ENCODE measurements at places on chromosomes 7 and 10.

- DNase-seq: no peak
These were observed 318.0 kb downstream of the PAXIP1 start for GRCh38 chr7:154684666-154685563.

DNA sequence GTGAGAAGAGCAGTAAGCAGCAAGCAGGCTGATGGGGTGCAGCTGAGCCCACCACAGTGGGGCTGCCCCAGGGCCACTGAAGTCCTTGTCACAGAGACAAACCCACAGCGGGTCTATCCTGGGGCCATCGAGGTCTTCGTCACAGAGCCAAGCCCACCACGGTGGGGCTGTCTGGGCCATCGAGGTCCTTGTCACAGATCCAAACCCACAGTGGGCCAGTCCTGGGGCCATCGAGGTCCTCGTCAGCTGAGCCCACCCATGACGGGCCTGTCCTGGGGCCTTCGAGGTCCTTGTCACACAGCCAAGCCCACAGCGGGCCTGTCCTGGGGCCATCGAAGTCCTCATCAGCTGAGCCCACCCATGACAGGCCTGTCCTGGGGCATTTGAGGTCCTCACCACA is 549.9 kb downstream of the DNAJB6 start:
- DNase-seq: no peak

DNA sequence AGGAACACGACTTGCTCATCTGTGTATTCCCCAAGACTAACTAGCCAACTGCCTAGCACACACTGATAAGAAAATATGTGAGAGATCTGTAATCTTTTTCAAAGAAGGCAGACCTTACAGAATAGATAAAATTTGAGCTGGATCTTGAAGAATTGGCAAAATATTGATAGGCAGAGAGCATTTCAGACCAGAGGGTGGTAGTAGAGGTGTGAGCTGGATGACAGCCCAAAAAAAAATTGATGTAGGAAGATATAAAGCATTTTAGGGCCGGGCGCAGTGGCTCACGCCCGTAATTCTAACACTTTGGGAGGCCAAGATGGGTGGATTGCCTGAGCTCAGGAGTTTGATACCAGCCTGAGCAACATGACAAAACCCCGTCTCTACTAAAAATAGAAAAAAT is 1.2 kb upstream of the ZNF746 start:
- no peak for DNase-seq

GRCh38 chr7:81013083-81013817 is 94.4 kb upstream of the SEMA3C start:
- DNase-seq: peak; percentile 78

DNA sequence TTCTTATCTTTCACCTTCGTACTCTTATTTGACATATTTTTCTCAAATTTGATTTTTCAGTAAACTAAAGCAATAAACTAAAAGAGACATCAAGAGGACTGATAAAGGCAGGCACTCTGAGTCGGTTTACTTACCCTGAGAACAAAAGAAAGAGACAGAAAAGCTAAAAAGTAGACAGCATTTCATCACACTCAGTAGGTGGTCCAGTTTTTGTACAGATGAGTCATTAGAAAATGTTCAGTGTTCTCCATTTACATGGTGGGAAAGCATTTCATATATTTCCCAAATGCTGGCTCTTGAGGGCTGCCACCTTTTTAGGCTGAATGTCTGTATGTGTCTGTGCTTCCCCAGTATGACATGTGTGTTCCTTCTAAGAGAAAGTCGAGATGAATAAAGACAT is 52.7 kb downstream of the NHLRC2 start:
- no peak for DNase-seq

DNA sequence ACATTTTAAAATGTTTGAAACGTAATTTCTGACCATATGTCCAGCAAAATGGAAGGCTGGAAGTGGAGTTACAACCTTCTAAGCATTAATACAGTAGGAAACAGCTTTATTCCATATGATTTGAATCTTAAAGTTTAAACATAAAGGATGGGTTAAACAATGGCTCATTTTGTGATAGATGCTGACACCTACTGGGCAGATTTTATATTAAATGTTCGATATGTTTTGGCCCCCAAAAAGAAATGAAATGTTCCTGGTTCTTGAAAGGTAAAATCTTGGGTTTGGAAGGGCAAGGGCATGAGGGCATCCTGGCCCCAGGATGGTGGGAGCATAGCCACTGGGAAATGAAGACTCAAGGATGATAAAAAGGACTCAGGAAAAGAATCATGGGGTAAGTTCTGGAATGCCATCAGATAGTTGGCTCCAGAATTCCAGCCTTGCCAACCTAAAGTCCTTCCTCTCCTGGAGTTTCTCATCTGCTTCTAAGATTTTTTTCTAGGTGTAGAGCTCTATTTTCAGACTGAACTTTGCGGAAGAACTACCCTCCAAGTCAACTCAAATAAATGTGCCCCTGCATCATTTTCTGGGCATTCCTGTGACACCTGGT is 34.6 kb upstream of the SLC35G1 start:
- peak; percentile 21 for DNase-seq

GRCh38 chr7:66359656-66360211 is 154.6 kb downstream of the TPST1 start:
- DNase-seq: peak; percentile 36

GRCh38 chr10:96495544-96495943 is 18.2 kb downstream of the TLL2 start:
- DNase-seq: no peak

- DNase-seq: no peak
These were observed 33.2 kb downstream of the RPS24 start for GRCh38 chr10:78066728-78067430.

DNA sequence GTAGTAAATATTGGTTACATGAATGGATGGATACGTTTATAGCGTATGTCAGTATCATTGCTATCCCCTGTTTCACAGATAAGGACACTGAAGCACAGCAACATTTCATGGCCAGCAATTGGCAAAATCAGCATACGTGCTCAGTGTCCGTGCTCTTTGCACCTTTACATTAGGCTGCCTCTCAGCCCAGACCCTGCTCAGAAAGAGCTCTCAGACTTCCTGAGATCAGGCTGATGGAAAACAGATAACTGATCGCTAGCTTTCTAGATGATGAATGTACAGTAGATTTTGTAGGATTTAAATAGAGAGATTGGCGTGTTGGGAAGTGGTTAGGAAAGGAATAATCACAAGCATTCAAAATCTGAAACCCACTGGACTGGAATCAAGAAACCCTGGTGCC is 106.7 kb downstream of the ARID5B start:
- no peak for DNase-seq

DNA sequence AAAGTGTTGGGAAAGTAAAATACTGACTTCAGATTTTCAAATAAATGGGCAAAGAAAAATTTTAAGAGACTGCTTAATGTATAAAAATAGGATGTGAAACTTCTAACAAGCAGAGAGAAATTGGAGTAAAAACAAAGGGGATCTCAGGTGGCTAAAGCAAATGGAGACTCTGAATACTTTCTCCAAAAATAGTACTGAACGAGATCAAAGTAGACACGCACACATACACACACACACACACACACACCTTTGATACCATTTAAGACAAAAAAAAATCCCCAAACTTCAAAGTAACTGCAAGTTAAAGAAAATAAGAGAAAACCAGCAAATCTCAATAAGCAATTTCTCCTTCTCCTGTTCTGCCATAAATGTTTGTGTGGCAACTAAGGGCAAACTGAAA is 307.3 kb downstream of the CRPPA start:
- DNase-seq: no peak

- DNase-seq: no peak
These were observed 128.4 kb downstream of the GRK5 start for GRCh38 chr10:119335671-119336353.

DNA sequence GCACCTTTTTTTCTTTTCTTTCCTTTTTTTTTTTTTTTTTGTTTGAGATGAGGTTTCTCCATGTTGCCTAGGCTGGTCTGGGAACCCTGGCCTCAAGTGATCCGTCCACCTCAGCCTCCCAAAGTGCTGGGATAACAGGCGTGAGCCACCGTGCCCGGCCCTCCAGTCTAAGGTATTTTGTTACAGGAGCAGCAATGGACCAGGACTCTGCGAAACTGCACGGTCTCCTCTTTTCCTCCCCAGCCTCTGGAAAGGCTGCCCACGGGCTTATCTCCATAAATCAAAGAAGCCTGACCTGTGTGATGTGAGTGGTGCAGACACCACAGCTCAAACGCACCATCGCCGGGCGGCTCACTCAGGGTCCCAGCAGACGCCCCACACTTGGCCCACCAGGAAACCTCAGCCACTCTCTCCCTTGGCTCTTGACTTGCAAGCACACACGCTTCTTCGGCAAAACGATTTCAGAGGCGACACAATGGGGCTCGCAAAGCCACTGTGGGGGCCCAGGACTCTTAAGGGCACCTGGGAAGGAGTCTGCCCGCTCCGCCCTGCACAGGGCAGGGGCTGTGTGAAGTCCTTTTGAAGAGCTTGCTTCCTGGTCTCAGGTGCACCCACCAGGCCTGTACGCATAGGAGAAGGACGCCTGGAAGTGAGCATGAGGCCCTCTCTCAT is 20.6 kb downstream of the WDR86 start:
- DNase-seq: no peak

DNA sequence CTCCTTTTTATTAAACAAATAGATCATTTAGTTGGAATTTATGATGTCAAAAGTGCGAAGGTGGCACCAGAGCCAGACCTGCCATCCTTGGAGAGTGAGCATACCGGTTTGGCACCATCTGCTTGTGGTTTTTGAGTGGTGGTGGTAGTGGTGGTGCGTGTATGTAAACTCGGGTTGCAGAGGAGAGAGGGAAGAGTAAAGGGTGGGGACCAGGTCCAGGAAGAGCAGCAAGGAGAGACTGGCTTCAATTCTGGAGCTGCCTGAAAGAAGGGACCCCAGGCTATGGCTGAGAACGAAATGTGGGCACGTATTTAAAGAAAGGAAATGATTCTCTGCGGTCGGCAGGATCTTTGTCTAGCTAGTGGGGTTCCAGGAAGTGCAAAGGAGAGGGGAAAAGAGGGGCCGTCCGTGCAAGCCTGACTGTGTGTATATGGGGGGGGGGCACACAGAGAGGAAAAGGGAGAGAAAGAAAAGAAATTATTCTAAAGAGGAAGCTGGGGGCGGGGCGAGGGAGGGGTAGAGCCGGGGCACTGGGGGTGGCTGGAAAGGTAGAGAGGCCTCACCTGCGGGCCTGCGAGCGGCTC is 448 bp upstream of the GOLGA7B start:
- DNase-seq: no peak

- no peak for DNase-seq
These were observed 23.5 kb downstream of the CPEB3 start for GRCh38 chr10:92267343-92267742.

DNA sequence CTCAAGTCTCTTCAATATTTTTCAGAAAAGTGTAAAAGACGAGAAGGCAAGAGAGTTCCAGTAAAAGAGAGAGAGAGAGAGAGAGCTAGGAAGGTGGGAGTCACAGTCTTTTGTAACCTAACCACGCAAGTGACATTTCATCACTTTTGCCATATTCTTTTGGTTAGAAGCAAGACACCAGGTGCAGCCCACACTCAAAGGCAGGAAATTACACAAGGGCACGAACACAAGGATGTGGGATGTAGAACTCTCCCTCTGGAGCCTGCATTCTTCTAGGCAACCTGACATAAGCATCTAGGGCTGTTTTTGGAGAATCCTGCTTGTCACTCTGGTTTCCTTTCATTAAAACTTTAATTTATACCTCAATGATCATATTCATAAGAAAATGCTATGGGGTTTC is 1213.1 kb downstream of the DNAJB9 start:
- DNase-seq: no peak

GRCh38 chr10:79223091-79224048 is 123.9 kb upstream of the PPIF start:
- DNase-seq: no peak

- DNase-seq: no peak
These were observed 436.7 kb upstream of the ANKRD30A start for GRCh38 chr10:36688717-36689116.

- no peak for DNase-seq
These were observed 5.5 kb upstream of the MMD2 start for GRCh38 chr7:4964506-4964905.

DNA sequence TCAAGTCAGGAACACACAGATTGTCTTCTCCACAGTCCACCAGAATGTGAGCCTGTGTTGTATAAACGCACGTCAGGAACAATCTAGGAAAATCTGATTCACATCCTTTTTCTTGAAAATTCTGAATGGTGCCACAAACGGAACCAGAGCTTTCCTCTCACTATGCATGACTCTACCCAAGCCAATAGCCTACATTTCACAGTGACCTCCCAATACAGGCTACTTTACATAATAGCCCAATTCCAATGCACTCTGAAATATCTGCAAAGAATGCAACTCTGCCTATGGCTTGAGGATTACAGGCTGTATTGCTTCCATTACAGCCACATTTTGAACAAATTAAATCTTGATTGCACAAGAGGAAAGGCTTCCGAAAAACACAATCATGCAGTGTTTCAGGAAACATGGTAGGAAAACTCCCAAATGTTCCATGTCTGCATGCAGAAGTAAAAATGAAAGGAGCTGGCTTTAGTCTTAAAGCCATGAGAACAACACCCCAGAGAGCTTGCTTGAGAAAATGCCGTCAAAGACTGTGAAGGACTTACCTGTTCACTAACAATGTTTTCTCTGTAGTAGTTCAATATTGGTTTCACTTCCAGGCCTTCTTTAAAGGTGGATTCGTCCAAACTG is 113.9 kb downstream of the ITGA8 start:
- no peak for DNase-seq

GRCh38 chr7:20776942-20777341 is 9.7 kb downstream of the SP8 start:
- DNase-seq: no peak

- no peak for DNase-seq
These were observed 51.4 kb downstream of the FBXW4 start for GRCh38 chr10:101643546-101643945.

DNA sequence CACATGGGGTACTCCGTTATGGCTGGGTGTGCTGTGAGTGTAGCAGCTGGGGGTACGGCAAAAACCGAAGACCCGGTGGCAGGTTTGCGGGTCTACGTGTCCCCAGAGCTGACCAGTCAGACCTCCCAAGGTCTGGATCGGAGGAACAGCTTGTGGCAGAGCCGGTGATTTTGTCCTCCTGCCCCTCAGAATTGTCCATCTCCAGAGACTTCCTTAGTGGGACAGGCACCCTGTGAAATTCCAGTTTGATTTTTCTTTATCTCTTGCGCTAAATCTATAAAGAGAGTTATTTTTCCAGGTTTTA is 1.0 kb downstream of the EIF3B start:
- no peak for DNase-seq

- DNase-seq: no peak
These were observed 8.7 kb downstream of the ZMIZ2 start for GRCh38 chr7:44757311-44757710.

DNA sequence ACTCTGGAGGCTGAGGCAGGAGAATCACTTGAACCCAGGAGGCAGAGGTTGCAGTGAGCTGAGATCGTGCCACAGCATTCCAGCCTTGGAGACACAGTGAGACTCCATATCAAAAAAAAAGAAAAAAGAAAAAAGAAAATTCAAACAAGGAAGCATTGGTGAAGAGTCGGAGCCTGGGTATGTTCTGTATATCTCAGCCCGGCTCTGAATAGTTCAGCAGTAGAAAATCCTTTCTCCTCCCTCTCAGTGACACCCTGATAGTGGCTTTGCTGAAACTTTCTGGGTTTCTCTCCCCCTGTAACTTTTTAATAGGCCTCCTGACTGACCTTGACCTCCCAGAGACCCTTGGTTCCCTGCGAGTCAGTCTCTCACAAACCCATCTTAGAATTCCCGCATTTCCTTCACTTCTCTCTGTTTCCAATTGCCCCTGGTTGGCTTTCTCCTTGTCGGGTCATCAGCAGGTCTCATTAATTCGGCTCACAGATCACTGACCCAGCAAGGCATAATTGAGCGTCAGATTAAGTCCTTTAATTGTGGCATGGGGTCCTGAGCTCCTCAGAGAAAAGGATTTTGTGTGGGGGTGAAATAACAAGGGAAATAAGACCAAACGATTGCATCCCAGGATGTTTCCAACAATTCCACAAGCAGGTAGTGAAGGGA is 541.6 kb upstream of the NRP1 start:
- DNase-seq: no peak

All from suppressor macrophage treated with lipopolysaccharide for 1 hour (primary cell).